ENCODE measurements at places on chromosomes 5 and 9.

- no peak for DNase-seq
Observed at GRCh38 chr9:4016789-4017188, 283.1 kb downstream of the GLIS3 start.

GRCh38 chr9:95336281-95336680 is 18.8 kb upstream of the FANCC start:
- DNase-seq = no peak

DNA sequence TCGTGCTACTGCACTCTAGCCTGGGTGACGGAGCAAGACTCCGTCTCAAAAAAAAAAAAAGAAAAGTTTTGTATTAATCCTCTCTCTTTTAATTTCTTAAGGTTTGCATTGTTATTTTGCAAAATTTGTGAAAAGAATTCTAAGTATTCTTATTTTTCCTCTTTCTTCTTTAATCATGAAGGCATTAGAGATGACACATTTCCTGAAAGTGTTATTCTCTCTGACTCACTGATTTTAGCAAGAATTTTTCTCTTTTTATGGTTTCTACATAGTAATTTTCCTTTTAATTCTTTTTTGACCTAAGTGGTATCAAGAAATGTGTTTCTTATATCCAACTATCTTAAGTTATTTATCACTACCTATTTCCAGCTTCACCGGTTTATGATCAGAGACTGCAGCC is 78.0 kb downstream of the NSUN2 start:
- no peak for DNase-seq

DNA sequence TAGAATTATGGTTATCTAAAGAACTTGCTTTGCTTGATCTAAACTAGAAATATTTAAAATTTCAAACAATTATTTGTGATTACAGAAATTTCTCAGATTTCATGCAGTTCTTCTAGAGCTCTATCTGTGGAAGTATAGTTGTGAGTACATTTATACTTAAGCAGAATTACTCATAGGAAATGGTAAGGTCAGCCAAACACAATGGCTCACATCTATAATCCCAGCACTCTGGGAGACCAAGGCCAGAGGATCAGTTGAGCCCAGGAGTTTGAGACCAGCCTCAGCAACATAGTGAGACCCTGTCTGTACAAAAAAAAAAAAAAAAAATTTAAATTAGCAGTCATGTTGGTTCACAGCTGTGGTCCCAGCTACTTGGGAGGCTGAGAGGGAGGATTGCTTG is 71.0 kb downstream of the INVS start:
- no peak for DNase-seq

DNA sequence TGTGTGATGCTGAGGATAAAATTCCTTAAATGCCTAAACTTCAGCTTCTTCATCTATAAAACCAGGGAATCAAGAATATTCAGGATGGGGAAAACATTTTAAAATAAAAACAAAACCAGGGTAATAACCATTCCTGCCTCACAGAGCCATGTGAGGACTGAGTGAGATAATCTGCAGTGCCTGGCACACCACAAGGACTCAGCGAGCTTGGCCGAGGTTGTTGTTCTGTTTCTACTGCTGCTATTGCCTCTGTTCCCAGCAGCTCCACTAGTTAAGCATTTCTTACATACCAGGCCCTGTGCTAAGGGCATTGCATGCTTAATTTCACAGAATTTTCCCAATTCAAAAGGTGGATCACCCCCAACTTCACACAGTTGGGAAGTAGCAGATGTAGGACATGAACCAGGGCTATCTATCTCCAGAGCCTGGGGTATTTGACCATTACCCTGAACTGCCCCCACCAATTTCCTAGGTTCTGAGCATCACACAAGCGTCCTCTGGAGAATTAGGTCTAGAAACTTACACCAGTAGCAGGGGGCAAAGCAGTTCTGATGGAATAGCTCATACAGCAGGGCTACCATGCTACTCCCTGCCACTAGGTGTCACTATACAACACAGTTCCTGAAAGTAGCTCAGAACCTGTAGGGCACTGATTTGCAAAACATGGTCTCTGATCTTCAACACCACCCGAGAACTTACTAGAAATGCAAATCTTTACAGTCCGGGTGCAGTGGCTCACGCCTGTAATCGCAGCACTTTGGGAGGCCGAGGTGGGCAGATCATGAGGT is 74.3 kb downstream of the LRSAM1 start:
- no peak for DNase-seq

All from SJSA1 (cell line).